ENCODE measurements at places on chromosomes 7 and 10. TPM values are rescaled to one million over a fixed set of nuclear protein-coding genes. Genes with fewer than 3 reads are reported as not detected.

DNA sequence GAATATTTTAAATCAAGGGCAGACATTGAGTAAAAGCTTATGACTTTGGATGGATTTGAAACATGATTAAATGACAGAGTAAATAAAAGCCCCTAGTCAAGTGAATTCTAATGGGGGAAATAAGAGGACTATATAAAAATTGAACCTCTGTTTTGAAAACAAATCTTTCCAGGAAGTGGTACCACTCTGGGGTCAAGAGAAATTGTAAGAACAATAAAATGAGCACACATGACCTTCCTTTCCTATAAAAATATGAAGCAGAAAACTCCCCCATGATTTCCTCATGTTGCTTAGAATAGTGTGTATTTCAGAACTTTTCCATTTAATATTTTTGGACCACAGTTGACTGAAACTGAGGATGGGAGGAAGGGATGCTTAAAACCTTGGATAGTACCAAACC, 12.3 kb upstream of the CLDN12 start:
- DNase-seq = no peak

DNA sequence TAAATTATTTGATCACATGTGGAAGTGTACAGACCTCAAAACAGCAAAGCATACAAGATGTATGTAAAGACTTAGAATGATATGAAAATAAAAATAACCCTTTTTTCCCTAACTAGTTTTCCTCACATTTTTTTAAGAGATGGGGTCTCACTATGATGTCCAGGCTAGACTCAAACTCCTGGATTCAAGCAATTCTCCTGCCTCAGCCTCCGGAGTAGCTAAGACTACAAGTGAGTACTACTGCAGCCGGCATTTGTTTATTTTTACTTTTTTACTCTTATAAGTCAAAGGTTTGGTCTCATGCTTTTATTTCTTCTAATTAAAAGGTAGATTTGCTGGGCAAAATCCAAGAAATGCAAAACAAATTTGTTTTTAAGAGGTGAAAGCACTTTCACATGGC, 124.4 kb upstream of the ASAH2 start:
- no peak for DNase-seq

RASA4B gene
- 6.2 TPM for total RNA-seq

SFRP5 gene
- total RNA-seq = 3.5 TPM

DNA sequence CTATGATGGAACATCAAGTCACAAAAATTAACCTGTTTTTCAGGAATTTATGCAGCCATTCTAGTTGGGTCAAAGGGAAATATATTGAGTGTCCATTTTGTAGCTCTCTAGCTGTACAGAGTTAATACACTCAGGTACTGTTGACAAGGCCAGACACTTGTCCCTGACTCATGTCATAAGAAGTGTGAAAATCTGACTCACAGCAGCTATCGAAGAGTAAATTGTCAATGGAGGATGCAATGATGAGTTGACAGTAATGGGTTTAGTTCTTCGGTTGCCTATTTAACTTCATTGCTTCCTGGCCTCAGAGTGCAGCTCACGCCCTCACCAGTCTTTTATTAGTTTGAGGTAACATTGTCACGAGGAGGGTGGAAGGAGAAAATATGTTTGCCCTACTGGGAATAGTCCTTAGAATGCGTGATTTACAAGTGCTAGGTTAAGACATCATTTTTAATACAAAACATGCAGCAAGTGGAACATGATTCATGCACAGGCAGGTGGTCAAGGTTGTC, 255.1 kb downstream of the XPNPEP1 start:
- no peak for DNase-seq

DNA sequence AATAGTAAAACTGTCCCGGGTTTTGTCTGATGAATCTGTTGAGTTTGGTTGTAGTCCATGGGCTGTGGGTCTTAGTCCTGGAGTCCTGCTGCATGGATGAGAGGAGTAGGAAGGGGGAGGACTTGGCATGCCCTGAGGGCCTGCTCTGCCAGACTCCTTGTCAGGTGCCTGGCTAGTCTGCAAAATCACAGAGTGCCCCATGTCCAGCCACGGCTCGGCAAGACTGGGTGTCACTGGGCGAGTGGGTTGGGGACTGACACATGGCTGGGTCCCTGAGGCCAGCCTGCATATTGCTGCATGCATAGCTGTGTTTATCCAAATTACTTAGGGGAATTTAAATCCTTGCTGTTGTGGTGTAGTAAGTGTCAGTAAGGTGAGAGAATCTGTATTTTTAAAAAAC, 9.7 kb downstream of the MINDY4 start:
- DNase-seq = no peak

AKR1C1 gene
- 1.6 TPM for total RNA-seq

IDI2 gene
- not detected for total RNA-seq

DNA sequence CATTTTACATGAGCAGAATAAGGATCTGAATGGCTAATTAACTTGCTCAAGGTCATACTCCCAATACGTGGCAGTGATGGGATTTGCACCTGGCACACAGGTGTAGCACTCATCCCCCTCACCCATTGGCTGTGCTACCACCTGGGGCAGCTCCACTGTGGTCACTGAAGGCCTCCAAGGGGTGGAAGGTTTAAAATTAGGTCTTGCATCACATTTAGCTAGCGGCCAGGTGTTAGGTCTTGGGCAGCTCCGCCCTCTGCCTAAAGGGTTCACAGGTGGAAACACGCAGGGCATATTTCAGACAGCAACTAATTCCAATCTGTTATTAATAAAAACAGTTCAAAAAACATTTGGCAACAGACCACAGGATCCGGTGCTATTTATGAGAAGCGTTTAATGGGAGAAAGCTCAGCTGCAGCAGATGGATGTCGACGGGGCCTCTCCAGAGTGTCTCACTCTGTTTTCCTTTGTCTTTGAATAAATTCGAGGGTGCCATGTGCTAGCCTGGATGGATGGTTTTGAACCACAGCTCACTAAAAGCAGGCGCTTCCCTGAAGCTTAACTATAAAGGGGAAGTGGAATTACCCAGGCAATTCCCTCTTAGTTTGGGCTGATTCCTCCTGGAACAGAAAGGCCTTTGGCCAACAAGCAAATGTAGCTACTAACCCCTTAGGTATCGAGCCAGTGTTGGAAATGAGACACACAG, 1017.6 kb downstream of the TYW1 start:
- no peak for DNase-seq

CTTNBP2 gene
- total RNA-seq = 24.4 TPM

GSTO2 gene
- 5.9 TPM for total RNA-seq

DNA sequence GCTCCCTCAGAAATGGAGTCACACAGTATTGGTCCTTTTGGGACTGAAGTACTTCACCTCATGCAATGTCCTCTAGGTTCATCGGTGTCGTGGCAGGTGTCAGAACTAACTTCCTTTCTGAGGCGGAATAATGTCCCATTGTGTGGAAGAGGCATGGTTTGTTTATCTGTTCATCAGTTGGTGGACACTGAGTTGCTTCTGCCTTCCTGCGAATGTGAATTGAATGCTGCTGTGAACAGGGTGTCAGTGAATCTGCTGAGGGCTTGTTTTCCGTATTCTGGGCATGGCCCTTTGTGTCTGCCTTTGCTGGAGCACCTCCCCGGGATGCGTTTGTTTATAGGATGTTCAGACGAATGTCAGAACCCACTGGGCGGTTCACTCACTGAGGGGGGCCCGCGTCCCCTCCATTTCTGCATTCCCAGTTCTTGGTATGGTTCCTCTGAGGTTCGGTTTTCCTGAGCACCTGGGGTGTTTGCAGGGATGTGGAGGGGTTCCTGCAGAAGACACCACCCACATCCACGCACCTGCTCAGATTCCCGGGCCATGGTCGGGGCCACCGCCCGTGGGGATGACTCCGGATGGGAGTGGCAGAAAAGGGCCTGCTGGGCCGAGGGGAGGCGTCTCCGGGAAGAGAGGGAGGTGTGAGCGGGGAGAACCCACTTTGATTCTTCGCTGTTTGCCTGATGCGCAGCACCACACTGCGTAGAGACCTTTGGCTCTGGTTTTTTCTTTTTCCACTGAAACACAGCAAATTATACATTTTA, 33.1 kb downstream of the CHST12 start:
- DNase-seq = no peak
